ENCODE measurements at places on chromosomes 11 and 22.

- DNase-seq = no peak
Measured at GRCh38 chr22:17336061-17336460, 33.2 kb upstream of the CECR2 start.

DNA sequence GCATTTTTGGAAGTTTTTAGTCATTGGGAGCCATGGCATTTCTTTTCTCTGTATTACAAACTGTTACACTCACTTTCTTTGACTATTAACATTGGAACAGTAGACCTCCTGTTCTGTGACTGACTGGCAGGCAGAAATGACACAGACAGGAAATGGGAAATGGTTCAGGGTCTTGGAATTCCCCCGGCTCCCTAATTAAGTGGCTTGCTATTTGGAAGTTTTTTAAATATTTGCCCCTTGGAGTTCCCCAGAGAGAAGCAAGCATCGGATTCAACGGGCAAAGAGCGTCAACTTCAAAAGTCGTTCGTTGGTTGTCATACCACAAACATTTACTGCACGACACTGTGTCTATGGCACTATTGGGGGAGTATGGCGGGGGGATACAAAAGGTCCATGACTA lies 1.1 kb upstream of the BIRC2 start:
- DNase-seq = no peak

- no peak for DNase-seq
Measured at GRCh38 chr11:44140805-44141204, 45.3 kb downstream of the EXT2 start.

DNA sequence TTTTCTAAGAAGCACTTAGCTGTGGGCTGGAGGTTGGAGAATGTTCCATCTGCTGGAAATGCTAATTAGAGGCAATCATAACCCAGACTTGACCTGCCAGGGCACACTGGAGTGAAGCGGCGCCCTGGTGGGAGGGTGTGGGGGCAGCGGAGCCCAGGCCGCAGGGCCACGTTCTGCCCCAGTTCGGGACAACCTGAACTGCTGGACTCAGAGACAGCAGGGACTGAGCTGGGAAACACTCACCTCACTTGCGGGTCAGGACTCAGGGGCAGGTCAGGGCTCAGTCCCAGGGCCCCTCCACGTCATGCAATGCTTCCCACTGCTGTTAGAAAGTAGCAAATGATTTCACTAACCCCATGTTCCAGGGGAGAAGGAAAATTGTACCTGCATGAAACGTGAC lies 316.4 kb downstream of the NTM start:
- DNase-seq = no peak

GRCh38 chr11:132099692-132100091 lies 729.3 kb downstream of the NTM start:
- DNase-seq = no peak

DNA sequence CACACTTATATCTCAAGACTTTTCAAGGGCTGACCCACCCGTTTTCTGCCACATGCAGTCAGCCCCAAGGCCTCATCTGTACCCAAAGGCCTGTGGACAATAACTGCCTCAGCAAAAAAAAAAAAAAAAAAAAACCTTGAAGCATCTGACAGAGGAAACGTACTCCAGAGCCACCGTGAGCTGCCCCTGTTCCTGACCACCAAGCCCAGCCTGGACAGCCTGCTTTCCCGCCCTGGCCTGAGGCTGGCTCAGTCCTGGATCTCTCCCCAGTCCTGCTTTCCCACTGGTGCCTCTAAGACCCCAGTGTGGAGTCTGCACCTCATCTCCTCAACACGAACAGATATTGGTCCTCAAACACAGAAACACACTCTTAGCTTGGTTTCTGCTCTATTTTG lies 66.5 kb downstream of the SLC35F2 start:
- no peak for DNase-seq

DNA sequence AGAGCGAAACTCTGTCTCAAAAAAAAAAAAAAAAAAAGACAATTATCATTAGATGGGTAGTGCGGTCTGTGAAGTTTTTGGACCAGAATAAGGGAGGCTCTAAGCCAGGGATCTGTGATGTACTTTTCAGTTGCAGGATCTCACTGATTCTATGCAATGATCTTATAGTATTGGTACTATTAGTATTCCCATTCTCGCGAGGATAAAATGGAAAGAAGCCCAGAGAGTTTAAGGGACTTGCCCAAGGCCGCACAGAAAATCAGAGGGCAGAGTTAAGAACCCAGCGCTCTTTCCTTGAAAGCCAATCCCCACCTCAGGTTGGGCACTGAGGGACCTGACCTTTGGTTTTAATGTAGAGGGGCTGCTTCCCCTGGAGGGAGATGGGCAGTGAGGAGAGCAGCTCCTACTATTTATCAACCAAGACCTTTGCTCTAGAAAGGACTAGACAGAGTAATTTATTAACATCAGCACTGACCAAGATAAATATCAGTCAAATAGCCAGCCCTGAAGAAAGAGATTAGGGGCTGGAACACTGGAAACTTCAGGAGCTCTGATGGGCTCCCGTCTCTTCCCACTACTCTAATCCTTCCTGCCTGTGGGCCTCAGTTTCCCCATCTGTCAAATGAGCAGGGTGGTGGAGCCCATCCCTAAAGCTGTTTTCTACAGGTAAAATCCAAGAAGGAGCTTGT lies 6.0 kb downstream of the NIPSNAP1 start:
- DNase-seq = no peak
